Kidney (tissue), 22 donors: ENCODE measurements at places on chromosomes 7 and 10. TPM values are rescaled to one million over a fixed set of nuclear protein-coding genes. Genes with fewer than 3 reads are reported as not detected.

DNA sequence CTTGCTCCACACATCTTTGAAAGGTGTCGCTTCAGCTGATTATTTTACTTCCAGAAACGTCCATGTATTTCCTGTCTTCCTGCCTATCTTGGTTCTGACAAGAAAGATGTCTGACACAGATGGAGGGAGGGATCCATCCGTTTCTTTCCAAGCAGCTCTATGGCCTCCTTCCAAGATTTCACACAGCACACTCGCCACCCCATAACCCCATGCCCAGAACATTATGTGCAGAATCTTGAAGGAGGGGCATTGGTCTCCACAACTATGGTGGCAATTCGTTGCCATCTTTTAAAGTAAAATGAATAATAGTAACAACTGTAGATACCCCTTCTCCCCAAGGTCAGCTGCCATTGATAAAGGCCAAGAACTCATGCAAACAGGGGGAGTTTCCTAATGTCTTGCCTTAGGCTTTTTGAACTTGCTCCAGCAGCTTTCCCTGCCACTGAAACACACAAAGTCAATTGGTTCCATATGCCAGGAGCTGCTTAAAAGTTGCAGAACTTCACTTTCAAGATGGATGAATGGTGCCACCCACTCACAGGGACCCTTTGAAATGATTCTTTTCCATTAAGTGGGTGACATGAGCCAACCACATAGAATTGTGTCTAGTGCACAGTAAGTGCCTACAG is 60.0 kb downstream of the VSTM4 start:
- DNase-seq: no peak

DNA sequence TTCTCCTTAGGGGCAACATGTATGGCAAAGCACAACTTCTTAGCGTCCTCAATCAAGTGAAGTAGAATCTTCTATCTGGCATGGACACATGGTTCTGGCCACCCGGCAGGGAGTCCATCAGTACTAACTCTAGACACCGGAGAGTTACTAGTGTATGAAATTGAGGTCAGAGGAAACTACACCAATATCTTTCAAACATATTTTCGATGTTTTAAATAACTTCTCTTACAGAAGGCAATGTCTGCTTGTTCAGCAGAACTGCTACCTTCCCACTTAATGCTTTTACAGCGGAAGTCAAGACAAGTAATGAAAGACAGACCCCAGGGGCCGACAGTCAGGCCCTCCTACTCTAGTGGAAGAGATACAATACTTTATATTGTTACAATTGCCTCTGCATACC is 89.9 kb downstream of the RNF216 start:
- no peak for DNase-seq

DNA sequence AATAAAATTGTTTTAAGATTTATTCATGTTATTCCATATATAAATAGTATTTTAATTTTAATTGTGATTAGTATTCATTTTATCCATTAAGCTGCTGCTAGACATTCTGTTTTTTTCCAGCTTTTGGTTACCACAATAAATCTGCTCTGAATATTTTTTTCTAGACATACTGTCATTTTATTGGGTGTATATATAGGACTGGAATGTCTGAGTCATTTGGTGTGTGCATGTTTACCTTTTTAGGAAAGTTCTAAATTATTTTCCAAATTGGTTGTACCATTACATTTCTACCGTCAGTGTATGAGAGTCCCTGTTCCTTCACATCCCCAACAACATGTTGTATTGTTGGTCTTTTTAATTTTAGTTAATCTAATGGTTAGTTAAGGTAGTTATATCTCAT is 1138.1 kb downstream of the REEP3 start:
- no peak for DNase-seq

DNA sequence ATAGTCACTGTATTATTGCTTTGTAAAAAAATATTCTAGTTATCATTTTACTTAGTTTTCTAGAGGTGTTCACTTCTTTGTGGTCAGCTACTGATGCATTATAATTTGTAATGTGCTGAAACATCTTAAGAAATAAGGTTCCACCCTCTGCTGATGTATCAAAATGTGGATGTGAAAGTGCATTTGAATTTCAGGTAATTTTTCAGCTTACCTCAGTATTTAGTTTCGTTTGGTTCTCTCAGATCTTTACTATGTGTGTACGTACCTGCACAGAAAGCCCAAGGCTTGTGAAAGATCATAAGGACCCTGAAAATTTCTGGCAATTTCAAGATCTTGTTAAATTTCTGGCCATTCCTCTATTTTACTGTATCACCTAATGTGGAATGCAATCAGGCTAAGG is 542.3 kb upstream of the TPK1 start:
- no peak for DNase-seq

The GPR15LG gene
- polyA plus RNA-seq: not detected

The HOXA13 gene
- polyA plus RNA-seq: 0.17 TPM
